ENCODE measurements at places on chromosomes 3 and 15. TPM values are rescaled to one million over a fixed set of nuclear protein-coding genes. Genes with fewer than 3 reads are reported as not detected.

SNRPA1 gene
- 14.9 TPM for total RNA-seq

ACKR4 gene
- 3.0 TPM for total RNA-seq

NANOGP8 gene
- total RNA-seq = 0.27 TPM

CAPN3 gene
- total RNA-seq = 207 TPM

CD200R1 gene
- total RNA-seq = 2.5 TPM

C2CD4A gene
- total RNA-seq = under 0.01 TPM

MESP2 gene
- 0.49 TPM for total RNA-seq

SAMD7 gene
- not detected for total RNA-seq

MYLK gene
- total RNA-seq = 28.2 TPM

NSUN3 gene
- 10.1 TPM for total RNA-seq

ACTC1 gene
- total RNA-seq = 2,723 TPM

CCR3 gene
- total RNA-seq = not detected

ERICH6 gene
- total RNA-seq = 0.09 TPM

NAALADL2 gene
- 17.4 TPM for total RNA-seq

GNAT1 gene
- not detected for total RNA-seq

JMJD7 gene
- 8.2 TPM for total RNA-seq

JAGN1 gene
- 19.7 TPM for total RNA-seq

KBTBD13 gene
- total RNA-seq = 1.6 TPM

NOP10 gene
- 149 TPM for total RNA-seq

PFN2 gene
- total RNA-seq = 98.9 TPM

COL7A1 gene
- 4.2 TPM for total RNA-seq

C3orf22 gene
- total RNA-seq = 0.04 TPM

IL17RE gene
- total RNA-seq = 1.0 TPM

HGD gene
- 0.09 TPM for total RNA-seq

KLHL40 gene
- total RNA-seq = 114 TPM

CDHR4 gene
- total RNA-seq = not detected

RNF168 gene
- 11.9 TPM for total RNA-seq

TAGLN3 gene
- total RNA-seq = 3.5 TPM

GRAMD2A gene
- total RNA-seq = 0.98 TPM

GALNT15 gene
- total RNA-seq = 2.0 TPM

ZBBX gene
- 0.13 TPM for total RNA-seq

CILP gene
- 32.5 TPM for total RNA-seq

ADCY5 gene
- total RNA-seq = 1.8 TPM

RPUSD2 gene
- total RNA-seq = 11.0 TPM

KPNA1 gene
- total RNA-seq = 22.7 TPM

CLEC3B gene
- total RNA-seq = 184 TPM

PDZRN3 gene
- 57.1 TPM for total RNA-seq

ACTRT3 gene
- 3.4 TPM for total RNA-seq

STRIT1 gene
- 15.3 TPM for total RNA-seq

ETV5 gene
- total RNA-seq = 29.1 TPM
